ENCODE measurements at places on chromosomes 6 and 20.
A peak's percentile ranks its signal among the peaks of the same experiment; 100 is the strongest.

DNA sequence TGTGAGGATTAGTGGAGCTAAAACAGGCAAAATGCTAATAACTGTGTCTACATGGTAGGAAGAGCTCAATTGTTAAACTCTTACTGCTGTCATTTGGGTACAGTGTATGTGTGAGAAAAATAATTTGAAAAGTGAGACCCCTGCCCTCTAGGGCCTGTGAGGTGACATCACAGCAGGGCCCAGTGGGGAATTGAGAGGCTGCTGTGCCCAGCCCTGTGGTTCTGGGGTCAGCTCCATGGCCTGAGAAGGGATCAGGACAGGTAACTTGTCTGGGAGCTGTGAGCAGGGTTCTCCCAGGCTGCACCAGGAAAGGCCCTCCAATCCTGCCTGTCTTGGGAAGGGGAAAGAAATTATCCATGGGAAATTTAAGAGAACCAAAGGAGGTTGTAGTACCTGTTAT lies 1.3 kb downstream of the SIRPB1 start:
- DNase-seq, result no peak

GRCh38 chr6:166282394-166283032 lies 25.7 kb downstream of the PRR18 start:
- DNase-seq, result no peak

DNA sequence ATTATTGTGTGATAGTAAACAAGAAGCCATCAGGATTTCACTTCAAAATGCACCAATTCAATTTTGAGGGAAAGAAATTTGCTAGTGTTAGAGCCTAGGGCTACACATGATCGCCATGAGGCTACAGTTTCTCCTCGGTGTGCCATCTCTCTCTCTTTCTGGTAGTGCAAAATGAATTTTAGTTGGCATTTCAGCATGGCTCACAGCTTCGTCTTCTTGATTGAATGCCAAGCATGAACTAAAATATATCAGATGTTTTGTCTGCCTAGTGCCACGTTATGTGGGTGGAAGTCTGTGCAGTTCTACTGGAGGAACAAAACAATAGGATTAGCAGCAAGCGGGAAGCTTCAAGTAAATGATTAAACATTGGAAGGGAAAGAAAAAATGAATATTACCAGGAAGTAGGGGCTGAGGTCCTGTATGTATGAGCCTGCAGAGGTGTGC lies 6.8 kb upstream of the MRAP2 start:
- peak; percentile 61 for DNase-seq

DNA sequence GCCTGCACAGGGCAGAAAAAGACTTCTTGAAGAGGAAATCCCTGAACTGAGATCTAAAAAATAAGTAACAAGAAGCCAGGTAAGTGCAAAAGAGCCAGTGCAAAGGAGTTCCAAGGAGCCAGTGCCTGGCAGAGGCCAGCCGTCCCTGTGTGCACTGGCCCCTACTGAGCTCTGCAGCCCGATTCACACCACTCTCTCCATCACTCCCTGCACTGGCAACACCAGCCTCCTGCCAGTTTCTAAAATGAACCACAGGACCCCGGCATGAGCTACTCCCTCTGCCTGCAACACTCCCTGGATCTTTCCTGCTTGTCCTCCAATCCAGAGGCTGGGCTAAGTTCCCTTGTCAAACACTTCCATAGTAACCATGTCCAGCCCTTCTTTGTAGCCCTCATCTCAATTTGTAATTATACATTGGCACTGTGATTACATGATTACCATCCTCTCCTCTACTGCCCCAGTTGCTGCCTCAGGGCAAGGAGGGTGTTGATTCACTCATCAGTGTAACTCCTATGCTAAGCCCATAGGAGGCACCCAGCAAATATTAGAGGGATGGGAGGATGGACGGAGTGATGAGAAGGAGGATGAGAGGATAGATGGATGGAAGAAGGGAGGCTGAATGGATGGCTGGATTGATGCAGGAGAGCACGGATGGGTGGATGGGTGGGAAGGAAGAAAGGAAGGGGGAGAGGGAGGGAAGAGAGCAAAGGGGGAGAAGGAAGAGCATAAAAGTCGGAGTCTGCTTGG lies 49.3 kb downstream of the SIRPA start:
- DNase-seq, result no peak

GRCh38 chr6:7960848-7961247 lies 50.3 kb upstream of the TXNDC5 start:
- no peak for DNase-seq

DNA sequence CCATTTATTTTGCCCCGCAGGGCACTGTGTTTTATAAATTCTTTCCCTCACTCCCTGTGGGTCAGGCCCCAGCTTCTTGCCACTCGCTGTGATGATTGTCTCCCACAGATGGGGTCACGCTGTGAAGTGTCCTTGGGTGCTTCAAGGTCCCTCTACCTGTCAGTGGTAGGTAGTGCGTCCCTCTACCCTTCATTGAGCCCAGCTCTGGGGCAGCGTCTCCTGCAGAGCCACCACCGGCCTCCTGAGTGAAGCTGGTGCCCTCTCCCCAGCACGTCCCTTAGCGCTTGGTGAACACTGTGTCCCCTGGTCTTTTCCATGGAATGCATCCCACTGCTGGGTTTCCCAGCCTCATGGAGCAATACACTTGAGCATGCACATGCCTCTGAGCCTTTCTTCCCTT lies 108.2 kb downstream of the NRN1 start:
- no peak for DNase-seq

GRCh38 chr20:37421988-37422387 lies 76.0 kb downstream of the SRC start:
- DNase-seq, result no peak

DNA sequence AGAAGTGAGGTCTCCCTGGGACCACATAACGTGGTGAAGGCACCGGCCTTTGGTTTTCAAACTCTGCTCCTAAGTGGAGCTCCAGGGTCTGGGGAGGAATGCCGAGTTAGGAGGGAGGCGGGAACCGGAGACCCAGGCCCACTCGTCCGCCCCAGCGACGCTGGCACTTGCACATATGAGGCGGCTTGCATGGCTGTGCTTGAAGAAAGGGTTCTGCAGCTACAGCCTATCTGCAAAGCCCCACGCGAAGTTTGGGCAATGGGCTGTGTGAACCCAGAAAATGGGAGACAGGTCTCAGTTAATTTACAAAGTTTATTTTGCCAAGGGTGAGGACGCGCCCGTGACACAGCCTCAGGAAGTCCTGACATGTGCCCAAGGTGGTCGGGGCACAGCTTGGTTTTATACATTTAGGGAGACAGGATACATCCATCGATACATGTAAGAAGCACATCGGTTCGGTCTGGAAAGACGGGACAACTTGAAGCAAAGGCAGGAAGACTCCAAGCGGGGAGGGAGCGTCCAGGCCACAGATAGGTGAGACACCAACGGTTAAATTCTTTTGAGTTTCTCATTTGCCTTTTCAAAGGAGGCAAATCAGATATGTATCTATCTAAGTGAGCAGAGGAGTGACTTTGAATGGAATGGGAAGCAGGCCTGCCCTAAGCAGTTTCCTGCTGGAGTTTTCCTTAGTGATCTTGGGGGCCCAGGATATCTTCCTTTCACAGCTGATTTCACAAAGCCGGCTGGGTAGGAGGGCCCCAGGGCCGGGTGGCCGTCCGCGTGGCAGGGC lies 782 bp upstream of the PCMTD2 start:
- no peak for DNase-seq

DNA sequence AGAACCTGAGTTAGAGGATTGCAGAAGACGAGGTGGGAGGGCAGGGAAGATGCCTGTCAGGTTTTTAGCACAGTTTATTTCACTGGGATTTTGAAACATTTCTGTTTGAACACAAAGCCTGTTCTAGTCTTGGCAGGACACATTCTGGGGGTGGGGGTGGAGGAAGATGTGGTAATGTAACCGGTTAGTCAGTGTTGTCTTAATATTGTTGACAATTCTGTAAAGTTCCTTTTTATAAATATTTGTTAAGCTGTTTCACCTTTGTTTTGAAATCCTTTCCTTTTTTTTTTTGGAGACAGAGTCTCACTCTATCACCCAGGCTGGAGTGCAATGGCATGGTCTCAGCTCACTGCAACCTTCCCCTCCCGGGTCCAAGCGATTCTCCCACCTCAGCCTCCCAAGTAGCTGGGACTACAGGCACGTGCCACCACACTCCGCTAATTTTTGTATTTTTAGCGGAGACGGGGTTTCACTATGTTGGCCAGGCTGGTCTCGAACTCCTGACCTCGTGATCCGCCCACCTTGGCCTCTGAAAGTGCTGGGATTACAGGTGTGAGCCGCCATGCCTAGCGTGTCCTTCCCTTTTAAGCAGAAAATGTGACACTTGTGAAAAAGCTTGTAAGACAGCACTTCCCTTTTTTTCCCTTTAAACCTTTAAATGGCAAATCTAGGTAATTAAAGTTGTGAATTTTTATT lies 20.2 kb downstream of the SLC9A8 start:
- peak; percentile 67 for DNase-seq

- DNase-seq, result no peak
Observed at GRCh38 chr6:169940481-169941271, 189.3 kb downstream of the ERMARD start.
